Stimulated activated CD8-positive, alpha-beta memory T cell treated with anti-CD3 and anti-CD28 coated beads, Interleukin-12 subunit alpha, Interleukin-12 subunit beta, amount 100 ng/mL, for 4 hours (primary cell): ENCODE measurements at places on chromosomes 1 and 21.

- no peak for DNase-seq
Measured at GRCh38 chr1:33610864-33611455, 138.5 kb downstream of the ZSCAN20 start.

DNA sequence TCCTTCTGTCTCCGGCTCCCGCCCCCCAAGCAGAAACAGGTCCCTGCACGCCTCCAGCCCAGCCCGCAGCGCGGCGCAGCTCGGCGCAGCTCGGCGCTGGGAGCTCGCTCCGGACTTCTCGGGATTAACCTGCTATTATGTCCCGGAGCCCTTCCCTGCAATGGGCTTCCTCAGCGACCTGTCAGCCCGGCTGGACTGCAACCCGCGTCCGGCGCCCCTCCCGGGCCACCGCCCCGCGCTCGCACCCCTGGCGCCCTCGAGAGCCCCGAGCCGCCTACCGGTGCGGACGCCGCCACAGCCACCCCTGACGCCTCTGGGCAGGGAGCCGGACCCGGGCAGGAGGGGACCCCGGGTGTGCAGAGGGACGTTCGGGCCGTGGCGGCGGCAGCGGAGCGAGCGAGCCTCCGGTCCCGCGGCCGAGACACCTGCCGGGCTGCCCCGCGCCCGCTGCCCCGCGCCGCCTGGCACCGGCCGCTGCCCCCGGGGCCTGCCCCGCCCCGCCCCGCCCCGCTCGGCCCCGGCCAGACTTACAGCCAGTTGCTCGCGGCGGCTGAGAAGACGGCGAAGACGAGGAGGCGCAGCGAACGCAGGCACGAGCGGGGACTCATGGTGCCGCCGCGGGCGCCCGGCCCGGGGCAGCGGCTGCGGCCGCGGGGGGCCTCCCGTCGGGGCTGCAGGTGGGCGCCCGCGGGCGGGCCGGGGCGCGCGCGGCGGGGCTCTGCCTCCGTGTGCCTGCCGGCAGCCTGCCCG, 407 bp downstream of the WNT4 start:
- DNase-seq: no peak

GRCh38 chr1:87176087-87176486, 152.6 kb upstream of the LMO4 start:
- DNase-seq: no peak

DNA sequence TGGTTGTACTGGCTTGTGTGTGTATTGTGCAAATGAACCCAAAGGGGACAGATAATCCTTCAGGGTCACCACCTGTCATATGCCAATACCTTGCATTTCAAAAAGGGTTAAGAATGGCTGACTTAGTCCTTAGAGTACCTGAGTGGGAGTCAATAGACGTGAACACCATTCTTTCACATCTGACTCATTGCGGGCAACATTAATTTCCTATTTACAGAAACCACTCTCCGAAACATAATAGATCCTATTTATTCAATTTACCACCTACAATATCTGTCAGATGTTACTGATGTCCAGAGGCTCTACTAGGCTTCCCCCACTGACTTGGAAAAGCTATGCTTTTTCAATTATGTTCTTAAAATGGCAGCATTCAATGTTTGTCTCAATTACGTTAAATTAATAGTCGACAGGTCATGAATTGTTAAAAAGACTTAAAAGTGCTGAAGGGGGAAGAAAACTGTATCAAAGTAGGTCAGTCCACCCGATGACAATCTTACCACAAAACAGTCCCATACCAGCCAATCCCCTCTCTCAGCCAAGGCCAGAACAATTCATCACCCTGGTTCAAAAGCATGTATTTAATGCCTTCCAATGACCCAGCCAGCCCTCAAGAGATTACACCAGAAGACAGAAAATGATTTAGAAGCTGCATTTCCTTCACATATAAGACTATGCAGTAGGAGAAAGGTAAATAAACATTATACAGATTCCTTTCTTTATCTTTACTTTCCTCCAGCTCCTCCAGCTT, 48.6 kb upstream of the PLA2G2C start:
- no peak for DNase-seq

GRCh38 chr1:114669562-114670082, at the start of gene DENND2C:
TSS of gene DENND2C (minus strand) at chr1:114670049. CDS start at chr1:114625984, 44,065 bp downstream.
- DNase-seq: no peak

DNA sequence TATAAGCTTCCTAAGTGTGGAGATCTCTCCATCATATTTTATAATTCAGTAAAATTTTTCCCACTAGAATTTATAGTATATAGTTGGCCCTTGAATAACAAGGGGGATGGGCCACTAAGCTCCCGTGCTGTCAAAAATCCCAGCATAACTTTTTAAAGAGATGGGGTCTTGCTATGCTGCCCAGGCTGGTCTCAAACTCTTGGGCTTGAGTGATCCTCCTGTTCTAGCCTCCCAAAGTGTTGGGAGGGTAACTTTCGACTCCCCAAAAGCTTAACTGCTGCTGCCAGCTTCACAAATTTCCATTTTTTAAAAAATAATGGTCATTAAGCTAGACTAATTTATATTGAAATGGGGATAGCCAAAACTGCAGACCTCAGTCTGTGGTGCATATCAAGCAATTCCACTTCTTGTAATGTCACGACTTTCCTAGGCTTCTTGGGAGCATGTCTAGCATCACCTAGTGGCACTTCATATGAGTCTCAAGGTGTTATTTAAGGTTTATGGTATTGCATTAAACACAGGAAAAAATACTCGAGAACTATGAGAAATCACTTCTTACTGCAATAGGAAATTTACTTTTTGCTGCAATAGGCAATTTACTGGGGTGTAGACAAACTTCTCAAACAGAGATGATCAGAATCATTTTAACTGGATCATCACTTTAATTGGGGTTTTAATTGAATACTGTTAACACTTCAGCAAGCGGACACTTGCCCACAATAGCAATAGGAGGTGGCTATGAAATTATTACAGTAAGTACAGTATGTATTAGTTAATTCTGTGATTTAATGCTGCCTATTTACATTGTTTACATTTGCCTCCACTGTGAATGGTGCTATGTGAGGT, 19.3 kb upstream of the ACTA1 start:
- no peak for DNase-seq

DNA sequence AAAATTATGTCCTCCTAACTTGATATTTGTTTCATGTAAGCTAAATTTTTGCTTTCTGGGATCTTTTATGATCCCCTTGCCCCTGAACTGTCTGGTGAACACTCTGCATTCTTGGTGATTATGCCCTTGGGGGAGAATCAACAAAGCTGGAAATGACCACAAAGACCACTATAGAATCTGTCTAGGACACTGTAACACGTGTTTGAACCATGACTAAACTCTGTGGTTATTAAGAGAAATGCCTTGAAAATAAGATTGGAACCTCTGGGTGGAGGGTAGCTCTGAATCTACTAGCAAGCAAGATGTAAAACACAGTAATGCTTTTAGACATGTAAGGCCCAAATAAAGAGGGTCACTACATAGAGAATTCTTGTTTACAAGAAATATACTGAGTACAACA, 237.5 kb downstream of the HMCN1 start:
- DNase-seq: no peak

- no peak for DNase-seq
Measured at GRCh38 chr1:208235982-208236761, 8.0 kb downstream of the PLXNA2 start.

- DNase-seq: peak; percentile 18
Measured at GRCh38 chr21:45109831-45110492, 35.6 kb downstream of the ADARB1 start.

- no peak for DNase-seq
Measured at GRCh38 chr1:101532377-101532776, 295.6 kb downstream of the S1PR1 start.

DNA sequence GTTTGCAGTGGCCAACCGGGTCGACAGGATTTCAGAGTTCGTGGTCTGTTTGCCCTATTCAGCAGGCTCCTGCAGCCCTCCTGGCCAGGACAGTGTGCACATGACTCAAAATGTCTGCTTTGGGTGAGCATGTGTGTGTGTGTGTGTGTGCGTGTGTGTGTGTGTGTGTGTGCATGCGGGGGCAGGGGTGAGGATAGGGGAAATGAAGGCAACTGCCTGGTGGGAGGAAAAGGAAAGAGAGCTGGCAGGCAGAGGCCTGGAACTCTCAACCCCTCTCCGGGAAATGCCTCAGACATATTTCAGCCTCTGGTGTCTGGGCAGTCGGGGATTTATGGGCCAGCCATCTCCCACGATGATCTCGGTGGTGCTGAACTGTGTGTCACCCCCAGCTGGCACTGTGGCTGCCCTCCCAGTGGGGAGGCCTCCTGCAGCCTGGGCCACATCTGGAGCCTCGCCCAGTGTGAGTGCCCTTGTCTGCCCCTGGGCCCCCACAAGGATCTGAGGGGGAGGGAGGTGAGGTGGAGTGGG, 15.2 kb downstream of the CDCP2 start:
- no peak for DNase-seq

DNA sequence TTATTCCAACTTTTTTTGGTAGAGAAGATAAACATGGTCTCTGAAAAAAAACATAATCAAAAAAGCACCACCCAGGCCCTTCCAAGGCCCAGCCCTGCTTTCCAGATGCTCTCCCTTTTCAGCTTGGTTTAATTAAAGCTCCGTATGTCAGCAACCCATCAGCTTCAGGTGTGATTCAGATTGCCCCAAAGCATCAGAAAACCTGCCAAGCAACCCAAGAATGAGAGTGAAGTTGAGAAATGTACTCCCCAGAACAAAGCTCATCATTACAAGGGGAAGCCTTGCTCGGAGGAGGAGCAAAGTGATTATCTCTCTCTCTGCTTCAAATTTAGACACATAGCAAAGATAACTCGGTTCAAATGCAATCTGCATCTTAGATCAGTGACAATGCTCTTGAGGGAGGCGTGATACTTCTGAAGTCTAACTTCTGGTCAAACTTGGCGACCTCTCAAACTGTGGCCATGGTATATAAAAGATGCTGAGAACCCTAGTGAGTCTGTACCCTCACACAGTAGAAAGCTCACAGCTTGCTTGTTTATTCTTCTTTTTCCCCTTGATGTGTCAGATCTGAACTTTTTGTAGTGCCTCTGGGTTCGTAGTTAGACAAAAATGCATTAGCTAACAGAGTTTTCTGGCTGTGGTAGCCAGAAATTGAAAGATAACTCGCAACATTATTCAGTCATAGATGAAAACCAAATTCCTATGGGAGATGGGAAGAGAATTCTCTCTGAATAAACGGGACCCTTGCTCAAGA, 63.3 kb upstream of the ZC3H11B start:
- no peak for DNase-seq

GRCh38 chr1:23905461-23906025, 7.6 kb downstream of the CNR2 start:
- DNase-seq: no peak

- DNase-seq: no peak
Measured at GRCh38 chr1:112981426-112981825, 25.4 kb upstream of the SLC16A1 start.

- DNase-seq: no peak
Measured at GRCh38 chr1:40519517-40519916, 10.9 kb downstream of the EXO5 start.

DNA sequence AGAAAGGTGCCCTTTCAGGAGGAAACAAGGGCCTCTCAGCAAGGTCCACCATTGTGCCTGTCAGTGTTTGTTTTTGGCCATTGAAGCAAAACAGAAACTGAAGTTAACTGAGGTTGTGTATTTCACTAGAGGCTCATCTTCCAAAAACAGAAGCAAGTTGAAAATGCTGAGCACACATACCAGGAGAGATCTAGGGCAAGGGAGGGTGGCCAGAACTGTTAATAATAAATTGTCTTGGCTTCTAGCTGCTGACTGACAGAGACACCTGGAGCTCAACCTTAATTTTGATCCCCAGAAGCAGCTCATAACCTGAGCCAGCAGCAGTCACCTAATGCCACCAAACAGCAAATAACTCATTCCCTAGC, 5.2 kb downstream of the AGMAT start:
- no peak for DNase-seq

DNA sequence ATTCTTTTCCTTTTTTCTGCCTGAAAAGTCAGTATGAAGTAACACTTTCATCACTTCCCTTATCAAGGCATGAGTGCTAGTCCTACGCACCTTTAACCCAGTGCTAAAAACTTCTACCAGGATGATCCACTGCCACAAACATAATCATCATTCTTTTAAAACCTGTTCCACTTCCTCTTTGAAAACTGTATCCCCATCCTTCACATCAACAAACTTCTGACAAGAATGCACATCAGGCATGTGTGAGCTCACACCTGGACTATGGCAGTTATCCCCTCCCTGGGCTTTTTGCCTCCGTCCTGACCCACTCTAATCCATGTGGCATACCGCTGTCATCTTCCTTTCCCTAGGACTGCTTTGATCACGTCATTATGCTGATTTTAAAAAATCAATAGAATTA, 70.2 kb downstream of the ESRRG start:
- no peak for DNase-seq
